NCI-H2081 treated with DMSO at 0.1 percent for 48 hours (cell line): ENCODE measurements at places on chromosomes 5 and 9.

DNA sequence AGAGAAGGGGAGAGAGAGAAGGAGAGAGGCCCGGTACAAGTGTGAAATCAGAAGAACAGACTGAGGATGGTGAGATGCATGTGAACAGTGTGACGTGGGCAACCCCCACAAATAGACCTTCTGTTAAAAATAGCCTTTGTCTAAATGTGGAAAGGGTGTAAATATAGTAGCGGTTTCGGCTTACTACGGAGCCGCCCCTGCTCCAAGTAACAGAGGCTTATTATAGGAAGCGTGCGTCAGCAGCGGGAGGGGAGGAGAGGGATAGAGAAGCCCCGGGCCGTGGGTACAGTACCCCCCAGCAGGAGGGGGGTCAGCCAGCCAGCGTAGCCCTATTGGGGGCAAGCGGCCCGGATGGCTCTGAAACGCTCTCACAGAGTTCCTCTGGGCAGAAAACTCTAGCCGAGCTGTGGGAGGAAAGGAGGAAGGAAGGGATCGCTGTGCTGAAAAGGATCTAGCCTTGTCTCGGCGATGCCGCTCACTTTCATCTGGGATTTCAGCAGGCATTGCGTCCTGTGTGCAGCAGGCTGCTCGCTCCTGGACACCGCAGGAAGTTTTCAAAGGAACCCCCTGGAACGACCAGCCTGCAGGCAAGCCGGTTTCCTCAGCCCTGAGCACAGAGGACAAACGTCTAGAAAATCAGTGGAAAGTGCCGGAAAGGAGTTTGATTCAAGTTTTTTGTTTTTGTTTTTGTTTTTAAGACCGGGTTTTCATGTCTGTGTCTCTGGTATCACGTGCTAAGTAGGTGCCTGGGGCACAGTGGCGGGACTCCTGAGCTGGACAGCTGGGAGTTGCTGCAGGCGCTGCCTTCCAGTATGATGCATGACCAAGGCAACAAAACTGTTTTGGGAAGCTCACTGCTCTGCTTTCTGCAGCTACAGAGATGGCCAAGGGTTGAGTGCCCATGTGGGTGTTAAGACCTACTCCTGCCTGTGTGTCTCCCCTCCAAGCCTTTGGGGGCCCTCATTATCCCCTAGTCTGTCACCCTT lies 146.6 kb downstream of the SEC61B start:
- DNase-seq, result no peak

DNA sequence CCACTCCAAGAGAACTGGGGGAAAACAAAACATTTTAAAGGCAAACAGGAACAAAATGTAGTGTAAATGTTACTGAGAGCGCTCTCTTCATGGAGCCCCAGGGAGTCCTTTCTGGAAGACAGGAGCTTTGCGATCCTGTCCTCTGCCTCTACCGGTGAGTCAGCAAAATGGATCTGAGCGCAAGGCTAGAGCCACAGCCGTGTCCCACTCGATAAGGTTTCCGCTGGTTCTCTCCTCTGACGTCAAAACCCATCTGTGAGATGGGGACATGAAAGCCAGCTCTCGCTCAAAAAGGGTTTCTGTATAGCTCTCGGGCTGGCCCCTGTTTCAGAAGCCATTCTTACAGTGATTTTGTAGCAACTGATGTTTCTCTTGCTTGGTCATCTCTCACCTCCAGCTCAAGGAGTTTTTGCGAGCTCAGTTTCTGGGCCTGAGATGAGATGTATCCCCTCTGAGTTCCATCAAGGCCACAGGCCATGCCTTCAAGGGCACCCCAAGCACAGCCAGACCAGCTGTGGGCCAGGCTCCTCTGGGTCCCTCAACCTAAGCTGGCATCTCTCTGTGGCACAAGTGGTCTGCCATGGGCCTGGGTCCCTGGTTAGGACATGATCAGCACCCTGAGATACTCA lies 101.6 kb downstream of the FSTL4 start:
- no peak for DNase-seq

GRCh38 chr9:110099236-110100095 lies 108.5 kb downstream of the C9orf152 start:
- DNase-seq, result peak; percentile 5

GRCh38 chr9:4986783-4987182 lies 1.7 kb downstream of the JAK2 start:
- no peak for DNase-seq

- DNase-seq, result no peak
These were observed 104.7 kb upstream of the ELL2 start for GRCh38 chr5:96066386-96066719.

GRCh38 chr5:108675736-108676135 lies 72.0 kb upstream of the FER start:
- DNase-seq, result no peak

DNA sequence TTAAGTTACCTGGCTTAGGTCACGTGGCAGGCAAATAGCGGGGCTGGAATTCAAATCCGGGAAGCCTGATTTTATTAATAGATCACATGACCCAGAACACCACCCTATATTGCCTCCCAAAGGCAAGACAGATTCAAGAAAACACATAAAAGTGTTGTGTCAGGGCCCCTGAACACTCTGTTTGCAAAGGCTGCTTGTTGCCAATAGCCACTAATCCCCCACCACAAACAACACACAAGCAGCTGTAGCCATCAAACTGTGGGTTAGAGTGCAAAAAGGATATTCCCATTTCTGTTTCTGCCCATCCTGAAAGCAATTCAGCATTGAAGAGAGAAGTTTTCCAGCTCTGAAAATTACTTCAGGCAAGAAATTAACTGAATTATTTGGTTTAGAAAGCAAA lies 358.9 kb upstream of the RFX3 start:
- DNase-seq, result no peak

GRCh38 chr5:55933377-55934114 lies 61.2 kb downstream of the IL6ST start:
- no peak for DNase-seq

- peak; percentile 84 for DNase-seq
These were observed 9.8 kb upstream of the CPLX2 start for GRCh38 chr5:175861337-175862130.

- DNase-seq, result no peak
These were observed 122.9 kb downstream of the CFAP90 start for GRCh38 chr5:7728076-7728475.

GRCh38 chr5:56534102-56534829 lies 281.1 kb upstream of the MAP3K1 start:
- no peak for DNase-seq

- DNase-seq, result no peak
These were observed 32.0 kb upstream of the GRPEL2 start for GRCh38 chr5:149313151-149313841.

DNA sequence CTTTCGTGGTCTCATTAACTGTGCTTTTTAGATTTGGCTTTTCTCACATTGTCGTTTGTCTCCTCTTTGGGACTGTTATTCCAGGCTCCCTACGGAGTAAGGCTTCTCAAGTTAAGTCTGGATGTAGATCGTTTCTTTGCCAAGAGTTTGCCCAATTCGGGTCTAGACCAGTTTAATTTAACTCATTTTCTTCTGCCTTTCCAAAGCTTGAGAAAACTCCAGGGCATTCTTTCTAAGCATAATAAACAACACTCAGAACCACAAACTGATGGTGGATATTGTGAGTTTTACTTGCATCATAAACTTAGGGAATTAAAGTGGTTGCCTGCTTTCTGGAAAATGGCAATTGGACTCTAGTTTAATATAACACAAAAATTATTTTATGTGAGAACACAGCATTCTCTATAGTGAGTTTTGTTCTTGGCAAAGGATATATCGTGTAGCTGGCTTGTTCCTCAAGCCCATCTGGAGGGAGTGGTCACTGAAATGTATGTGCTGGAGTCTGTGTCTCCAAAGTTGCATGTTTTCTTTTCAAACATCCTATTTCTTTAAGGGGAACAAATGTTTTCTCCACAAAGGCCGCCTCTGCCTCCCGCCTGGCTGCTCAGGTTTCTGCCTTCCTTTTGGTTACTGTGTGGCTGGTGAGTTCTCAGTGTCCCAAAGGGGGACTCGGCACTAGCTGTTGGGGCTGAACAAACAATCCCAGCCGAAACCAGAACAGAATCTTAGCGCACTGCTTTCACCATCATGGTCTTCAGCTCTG lies 211.3 kb upstream of the FBN2 start:
- DNase-seq, result no peak

DNA sequence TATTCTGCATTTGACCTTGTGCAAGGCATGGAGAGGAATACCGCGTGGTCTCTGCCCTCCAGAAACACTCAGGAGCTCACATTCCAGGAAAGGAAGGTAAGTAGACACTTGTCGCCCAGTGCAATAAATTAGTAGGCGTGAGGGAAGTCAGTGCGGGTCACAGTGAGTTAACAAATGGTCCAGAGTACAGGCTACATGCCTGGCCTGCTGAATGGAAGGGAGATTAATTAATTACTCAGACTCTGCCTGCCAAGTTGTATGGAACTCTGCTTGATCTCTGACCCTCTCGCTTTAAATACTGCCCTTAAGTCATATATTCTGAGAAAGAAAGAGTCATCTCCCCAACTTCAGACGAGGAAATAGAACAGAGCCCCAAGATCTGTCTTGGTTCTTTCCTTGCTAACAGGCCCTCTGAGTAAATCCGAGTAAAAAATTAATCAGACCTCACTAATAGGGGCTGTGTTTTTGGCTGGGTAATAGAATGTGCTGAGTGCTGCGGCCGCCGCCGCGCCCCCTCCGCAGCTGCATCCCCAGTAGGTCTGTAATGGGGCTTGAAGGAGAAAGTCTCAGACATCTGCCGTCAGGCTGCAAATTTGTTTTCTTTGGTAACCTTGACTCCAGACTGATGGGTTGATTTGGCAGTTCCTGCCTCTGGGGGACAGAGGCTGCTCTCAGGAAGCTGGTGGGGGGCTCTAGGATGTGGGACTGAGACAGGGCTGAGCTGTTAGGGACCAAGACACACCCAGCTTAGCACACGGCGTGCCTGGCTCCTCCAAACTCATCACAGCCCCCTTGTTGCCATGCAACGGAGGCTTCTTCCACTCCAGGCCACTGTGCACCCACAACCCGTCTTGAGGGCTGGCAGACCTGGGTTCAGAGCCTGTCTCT lies 144.4 kb downstream of the NSG2 start:
- no peak for DNase-seq

GRCh38 chr9:13603921-13604320 lies 324.4 kb upstream of the MPDZ start:
- no peak for DNase-seq

- peak; percentile 33 for DNase-seq
These were observed 270.2 kb downstream of the ELAVL2 start for GRCh38 chr9:23555851-23556250.

DNA sequence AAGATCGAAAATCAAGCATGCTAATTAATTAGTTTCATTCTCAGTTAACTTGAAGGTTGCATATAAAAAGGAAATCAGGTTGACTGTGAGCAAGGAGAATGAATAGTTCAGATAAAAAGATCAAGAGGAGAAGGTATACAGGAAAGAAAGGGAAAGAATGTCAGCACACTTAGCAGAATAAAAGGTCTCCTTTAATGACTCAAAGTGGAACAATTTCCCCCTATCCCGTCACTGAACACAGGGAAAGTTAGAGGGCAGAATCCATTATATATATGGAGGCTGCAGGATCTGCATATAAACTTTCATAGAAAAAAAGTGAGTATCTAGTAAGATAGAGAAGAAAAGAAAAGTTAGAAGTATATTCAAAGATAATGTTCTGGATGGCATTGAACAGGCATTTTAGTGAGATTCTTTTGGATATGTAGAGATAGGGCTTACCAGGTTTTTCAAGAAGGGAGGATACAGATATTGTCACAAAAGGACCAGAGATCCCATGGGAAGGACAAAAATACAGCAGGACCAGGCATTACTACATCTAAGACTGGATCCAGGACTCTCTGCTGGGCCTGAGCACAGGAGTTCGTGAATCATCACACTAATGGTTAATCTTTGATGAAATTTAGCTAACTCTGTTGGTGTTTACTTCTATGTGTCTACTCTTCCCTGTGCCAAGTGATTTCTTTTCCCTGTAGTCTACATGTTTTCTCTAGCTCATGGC lies 988.2 kb upstream of the ARRDC3 start:
- no peak for DNase-seq

DNA sequence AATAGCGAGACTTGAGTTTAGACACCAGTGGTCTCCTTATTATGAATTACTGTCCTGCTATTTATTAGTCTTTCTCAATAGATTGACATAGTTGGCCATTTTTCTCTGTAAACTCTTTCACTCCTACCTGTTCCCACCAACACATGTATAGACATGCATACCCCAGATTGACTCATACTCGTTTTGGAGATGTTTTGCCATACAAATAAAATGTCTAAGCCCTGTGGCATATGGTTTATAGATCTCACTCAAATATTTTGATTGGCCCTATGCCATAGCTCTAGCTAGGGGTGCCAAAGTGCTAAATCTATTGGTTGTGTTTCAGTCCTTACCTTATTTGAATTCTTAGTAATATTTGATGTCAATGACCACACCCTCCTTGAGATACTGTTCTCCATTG lies 42.3 kb downstream of the CAMK4 start:
- DNase-seq, result no peak

DNA sequence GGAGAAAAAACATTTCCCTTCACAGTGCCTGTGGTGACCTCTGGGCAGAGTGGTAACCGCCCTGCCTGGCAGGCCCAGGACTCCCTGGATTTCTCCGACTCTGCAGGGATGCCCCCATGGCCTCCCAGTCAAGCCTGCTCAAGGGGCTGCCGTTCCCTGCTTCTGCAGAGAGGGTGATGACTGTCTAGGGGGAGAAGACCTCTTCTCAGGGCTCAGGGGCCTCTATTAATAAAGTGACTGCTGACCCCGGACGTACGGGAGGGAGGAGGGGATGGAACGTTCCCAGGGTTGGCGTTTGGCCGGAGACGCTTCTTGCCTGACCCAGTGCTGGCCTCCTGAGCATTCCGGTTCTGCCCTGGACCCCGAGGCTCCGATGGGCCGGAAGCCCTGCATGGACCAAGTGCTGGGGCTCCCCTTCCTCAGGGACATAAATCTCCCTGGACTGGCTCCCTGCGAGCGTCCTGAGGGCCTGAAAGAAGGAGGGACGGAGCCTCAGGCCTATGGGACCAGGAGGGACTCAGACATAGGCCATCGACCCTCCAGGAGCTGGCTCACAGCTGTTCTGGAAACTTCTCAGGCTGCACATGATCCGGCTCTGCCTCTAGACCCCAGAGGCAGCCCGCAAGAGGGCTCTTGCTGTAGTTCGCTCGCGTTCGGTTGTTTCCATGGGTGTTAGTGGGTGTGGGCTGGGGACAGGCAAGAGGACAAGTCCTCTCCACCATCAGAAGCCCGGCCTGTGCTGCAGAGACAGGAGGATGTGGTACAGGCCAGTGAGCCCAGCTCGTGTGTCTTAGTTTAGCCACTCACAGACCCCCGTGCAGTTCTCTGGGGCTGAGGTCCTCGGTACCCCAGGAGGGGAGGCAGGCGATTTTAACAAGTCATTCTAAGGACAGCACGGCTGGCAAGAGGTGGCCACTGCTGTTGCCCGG lies 8.1 kb upstream of the RNU6ATAC start:
- DNase-seq, result no peak

DNA sequence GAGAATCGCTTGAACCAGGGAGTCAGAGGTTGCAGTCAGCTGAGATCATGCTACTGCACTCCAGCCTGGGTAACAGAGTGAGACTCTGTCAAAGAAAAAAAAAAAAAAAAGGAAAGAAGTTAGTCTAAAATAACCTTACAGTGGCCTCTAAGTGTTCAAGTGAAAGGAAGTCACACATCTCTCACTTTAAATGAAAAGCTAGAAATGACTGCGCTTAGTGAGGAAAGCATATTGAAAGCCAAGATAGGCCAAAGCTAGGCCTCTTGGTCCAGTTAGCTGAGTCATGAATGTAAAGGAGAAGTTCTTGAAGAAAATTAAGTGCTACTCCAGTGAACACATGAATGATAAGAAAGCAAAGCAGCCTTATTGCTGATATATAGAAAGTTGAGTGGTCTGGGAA lies 38.1 kb downstream of the ITGA1 start:
- no peak for DNase-seq

GRCh38 chr5:74903165-74903787 lies 37.1 kb upstream of the FAM169A start:
- DNase-seq, result no peak

GRCh38 chr9:108786901-108787689 lies 68.7 kb downstream of the ACTL7B start:
- DNase-seq, result no peak
